ENCODE measurements at places on chromosomes 11 and 22.

- DNase-seq, result no peak
Measured at GRCh38 chr11:122979815-122980595, 1.6 kb downstream of the BSX start.

GRCh38 chr11:17560281-17561110, 13.4 kb downstream of the OTOG start:
- DNase-seq, result no peak

DNA sequence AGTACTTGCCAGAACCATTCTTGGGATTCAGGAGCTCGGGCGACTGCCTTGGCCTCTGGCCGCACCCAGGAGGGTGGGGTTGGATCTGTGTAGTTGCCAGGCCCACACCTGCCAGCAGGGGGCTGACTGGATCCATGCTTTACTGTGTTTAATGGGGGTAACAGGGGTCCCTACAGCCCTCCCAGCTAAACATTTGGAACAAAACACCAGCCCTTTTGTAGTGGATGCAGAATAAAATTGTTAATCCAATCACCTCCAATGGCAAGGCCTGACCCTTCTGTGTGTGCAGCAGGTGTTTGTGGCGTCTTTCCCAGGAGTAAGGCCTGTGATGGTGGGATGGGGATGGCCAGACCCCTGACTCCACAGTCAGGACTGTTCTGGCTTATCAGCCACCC, 22.5 kb downstream of the SUN2 start:
- peak; percentile 38 for DNase-seq

- DNase-seq, result no peak
Measured at GRCh38 chr11:45459491-45459890, 173.3 kb upstream of the SYT13 start.

GRCh38 chr11:108580645-108581044, 12.9 kb downstream of the EXPH5 start:
- no peak for DNase-seq

GRCh38 chr22:27616033-27616432, 185.5 kb downstream of the MN1 start:
- DNase-seq, result no peak

DNA sequence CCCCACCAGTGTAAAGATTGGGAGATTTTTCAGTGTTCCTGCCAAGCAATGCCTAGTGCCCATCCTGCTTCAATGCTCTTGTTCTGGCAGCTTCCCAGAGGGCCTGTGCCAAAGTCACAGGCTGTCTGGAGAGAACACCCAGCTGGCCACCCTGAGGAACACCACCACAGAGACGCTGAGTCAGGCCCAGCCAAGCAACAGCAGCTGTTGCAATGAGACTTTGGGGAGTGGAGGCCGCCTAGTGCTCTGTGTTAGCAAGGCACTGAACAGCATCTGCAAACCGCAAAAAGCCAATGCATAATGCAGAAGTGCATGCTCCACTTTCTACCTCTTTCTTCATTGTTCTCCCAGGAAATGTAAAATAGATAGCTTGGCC, 168.1 kb downstream of the NXPE2 start:
- DNase-seq, result no peak

DNA sequence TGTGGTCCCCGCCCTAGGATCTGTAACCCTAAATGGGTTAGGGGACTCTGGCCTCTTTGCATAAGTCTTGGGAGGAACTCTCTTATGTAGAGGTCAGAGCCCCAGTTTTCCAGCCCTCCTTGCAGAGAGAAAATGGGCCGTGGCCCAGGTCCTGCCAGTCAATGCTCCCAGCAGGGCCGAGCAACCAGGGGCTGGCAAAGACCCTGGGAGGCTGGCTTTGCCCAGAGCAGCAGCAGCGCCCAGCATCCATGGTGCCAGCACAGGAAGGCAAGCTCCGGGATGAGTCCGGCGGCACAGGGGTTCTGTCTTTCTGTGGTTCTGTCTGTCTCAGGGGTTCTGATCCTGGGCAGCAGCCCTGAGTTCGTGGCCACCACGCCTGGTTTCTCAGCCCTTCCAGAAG, 684.8 kb downstream of the BRD1 start:
- DNase-seq, result no peak

DNA sequence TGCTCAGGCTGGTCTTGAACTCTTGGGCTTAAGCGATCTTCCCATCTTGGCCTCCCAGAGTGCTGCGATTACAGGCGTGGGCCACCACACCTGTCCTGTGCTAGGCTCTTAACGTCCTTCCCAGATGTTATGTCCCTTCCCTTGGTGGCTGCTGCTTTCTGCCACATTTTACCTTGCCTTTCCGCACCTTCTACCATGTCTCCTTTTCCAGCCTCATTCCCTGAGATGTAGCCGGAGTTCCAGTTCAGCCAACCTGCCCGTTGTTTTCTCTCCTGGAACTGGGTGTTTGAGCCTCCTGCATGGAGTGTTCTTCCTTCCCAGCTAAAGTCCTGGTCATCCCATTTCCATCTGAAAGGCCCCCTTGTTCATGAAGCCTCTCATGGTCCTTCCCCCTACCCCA, 95.3 kb downstream of the PTPRJ start:
- DNase-seq, result no peak

- DNase-seq, result no peak
Measured at GRCh38 chr11:41102471-41102870, 357.0 kb downstream of the LRRC4C start.

GRCh38 chr22:50150161-50151129, 20.1 kb upstream of the PANX2 start:
- no peak for DNase-seq

- DNase-seq, result no peak
Measured at GRCh38 chr11:102254047-102254446, 63.2 kb upstream of the BIRC3 start.

DNA sequence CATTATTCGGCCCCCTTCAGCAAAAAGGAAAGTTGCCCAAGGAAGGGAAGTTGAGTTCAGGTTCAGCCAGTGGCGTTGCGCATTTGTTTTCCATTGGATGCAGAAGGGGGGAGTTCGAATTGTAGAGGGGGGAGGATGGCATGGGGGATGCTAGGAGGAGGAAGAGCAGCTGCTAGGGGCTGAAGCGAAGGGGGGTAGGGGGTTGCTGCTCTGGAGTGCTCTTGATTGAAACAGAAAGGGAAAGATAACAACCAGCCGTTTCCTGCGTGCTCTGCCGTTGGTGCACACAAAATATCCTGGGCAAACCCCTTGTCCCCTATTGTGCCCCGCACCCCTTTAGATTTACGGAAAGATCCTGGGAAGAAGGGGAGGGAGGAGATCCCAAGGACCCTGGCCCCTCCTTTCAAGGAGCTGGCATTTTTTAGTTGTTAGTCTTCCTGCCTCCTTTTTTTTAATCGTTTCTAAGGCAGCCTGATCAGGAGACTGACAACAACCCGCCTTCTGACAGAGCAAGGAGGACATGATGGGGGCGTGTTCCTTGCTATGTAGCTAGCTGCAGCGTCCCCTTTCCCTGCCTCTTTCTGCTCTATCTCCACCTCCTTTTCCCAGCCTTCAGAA, 2.1 kb downstream of the KMT2A start:
- peak; percentile 13 for DNase-seq

GRCh38 chr11:123137431-123138224, 57.4 kb downstream of the CLMP start:
- no peak for DNase-seq

DNA sequence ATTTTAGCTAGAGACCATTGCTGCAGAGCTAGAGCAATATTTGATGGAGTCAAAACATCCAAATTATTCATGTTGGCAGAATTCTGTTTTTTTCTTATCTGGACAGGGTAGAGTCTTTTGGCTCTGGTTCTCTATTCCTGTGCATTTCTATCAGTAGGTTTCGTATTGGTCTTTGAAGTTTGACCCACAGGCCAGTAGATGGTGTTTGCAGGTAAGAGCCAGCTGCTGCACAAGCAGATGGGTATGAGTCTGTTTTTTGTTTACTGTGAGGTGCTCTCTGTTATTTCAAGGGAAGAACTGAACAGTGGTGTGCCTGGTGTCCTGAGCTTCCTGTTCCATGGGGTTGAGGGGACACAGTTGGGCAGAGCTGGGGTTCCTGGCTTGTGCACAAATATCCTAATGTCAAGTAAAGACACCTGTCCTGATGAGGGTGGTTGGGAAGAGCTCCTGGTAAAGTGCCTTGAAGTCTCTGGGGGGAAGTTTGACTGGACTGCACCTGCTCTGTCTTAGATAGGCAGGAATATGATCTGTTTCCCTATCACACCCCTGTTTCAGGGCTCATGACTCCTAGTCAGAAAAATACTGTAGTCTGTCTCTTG, 34.0 kb upstream of the SLC22A25 start:
- no peak for DNase-seq

- DNase-seq, result peak; percentile 42
Measured at GRCh38 chr22:24134090-24134846, 47.0 kb upstream of the SUSD2 start.

- no peak for DNase-seq
Measured at GRCh38 chr11:46290598-46291309, 13.3 kb downstream of the CREB3L1 start.

DNA sequence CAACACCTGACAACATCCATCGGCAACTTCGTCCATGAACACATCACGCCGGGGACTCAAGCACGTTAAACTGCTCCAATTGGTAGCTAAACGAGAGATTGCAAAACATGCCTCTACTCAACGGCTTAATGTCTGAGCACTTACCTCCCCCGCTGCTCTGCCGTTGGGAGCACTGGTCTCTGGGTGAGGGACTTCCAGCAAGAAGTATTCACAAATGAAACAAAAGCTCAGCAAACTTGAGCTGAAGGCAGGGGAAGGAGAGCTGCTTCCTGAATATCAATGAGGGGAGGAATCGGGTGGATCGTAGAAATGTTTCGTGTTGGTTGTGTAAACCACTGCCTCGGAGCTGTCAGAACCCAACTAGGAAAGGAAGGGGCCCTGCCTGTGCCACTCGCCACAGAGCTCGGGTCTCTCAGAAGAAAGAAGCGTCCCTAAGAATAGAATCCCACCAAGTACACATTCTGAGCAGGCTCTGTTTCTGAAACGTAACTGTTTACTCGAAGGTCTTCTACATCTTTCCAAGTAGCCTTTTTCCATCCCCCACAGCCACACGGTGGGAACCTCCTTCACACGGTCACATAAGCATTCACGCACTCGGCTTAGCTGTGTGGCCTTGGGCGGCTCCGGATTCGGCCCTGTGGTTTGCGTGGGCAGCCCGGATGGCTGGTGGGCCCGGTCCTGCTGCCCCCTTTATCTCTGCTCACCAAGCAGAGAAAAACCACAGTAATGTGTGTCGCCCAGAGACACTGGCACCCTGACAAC, at the start of gene MLC1:
MLC1 (minus strand) TSS at position 216 of the 762 bp plus-strand sequence. CDS start 524 bp downstream, outside the sequence.
- no peak for DNase-seq

GRCh38 chr11:72228229-72228843, 3.8 kb downstream of the INPPL1 start:
- no peak for DNase-seq

- peak; percentile 32 for DNase-seq
Measured at GRCh38 chr22:35330258-35330861, 30.7 kb downstream of the TOM1 start.

DNA sequence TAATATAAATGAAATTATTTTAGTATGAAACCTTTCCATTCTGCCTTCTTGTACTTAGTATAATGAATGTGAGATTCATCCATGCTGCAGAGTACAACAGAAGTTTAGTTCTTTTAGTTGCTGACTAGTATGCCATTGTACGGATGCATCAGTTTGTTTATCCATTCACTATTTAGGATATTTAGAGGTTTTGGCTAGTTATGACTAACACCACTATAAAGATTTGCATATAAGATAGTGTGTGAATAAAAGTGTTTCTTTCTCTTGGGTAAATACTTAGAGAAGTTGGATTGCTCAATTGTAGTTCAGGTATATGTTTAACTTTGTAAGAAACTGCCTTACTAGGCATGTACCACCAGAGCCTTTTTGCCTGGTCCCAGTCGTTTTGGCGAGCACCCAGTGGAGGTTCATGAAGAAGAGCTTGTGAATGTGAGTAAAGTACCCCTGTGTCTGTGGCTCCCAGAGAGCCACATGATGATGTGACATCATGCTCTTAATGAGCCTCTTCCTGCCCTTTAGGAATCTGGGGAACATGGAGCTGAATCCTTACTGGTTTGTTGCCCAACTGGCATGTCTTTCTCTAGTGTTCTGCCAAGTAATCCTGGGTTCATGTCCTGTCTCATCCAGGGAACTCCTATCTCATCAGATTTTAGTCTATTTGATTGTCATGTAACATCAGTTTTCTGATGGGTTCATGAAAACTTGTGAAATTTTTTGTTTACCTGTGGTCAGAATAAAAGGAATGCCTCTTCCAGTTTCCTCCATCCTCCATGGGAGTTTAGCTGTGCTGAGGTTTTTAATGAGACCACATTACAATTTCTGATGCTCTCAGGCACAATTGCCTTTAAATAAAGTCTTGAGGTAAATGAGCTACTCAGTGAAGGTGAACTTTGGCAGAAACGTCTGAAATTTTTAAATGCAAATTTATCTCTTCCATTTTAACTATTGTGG, 234.8 kb downstream of the CASP12 start:
- no peak for DNase-seq

GRCh38 chr11:9017773-9018172, 14.0 kb upstream of the NRIP3 start:
- DNase-seq, result no peak

DNA sequence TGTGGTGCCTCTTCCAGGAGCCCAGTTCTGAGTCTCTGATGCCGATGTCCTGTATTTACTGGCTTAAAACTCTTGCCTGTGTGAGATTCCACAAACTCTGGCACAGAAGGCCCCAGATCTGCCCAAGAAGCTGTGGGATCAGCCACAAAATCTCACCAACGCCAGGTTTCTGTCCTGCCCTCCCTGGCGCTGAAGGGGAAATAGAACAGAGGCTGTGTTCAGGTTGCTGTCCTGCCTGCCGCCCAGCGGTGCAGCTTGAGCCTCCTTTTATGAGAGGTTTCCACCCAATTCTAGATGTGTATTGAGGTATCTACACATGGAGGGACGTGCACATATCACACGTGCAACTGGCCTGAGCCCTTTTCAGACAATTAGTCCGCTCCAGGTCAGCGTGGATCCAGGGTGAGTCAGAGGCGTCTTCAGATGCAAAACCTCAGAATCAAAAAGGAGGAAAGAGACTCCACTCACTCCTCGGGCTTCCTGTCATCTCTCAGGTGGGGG, 2.2 kb downstream of the TMEM80 start:
- DNase-seq, result no peak

Data from stimulated activated CD4-positive, alpha-beta T cell treated with anti-CD3 and anti-CD28 coated beads, Interleukin-12 subunit alpha, Interleukin-12 subunit beta, amount 100 ng/mL, for 24 hours (primary cell).